ENCODE measurements at places on chromosomes 2 and 18. TPM values are rescaled to one million over a fixed set of nuclear protein-coding genes. Genes with fewer than 3 reads are reported as not detected.

- no peak overlapping the region for H3K27ac ChIP-seq
- no peaks in the 10 kb centered on the region for H3K4me1 ChIP-seq
- no peaks in the 10 kb centered on the region for H3K27me3 ChIP-seq
- no peak overlapping the region for H3K4me3 ChIP-seq
- H3K36me3 ChIP-seq = no peaks in the 10 kb centered on the region
These were observed 9.2 kb downstream of the ALLC start for GRCh38 chr2:3667151-3667631.

DNA sequence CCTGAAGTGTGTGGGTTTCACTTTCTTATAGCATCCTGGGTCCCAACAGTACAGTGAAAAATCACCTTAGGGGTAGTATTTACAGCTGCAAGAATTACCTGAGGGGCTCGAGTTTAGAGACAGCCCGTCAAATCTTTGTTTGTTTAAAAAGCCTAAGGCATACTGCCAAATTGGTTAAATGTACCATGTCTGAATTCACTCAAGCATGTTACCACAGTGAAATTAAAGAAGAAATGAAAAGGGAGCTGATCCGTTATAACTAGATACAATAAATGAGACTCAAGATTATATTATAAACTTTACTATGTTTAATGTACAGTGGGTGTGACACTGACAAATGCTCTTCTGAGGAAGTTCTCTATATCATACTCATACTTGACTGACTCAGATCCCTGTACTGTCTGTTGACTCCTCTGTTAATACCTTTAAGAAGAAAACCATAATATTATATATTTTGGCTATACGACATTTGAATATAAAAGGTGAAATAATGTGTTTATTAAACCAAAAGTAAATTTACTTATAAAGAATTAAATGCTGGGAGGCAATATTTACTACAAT is 107.3 kb downstream of the TMEFF2 start:
- H3K4me3 ChIP-seq = no peak overlapping the region
- H3K4me1 ChIP-seq = no peaks in the 10 kb centered on the region
- no peak for DNase-seq
- H3K27me3 ChIP-seq = no peaks in the 10 kb centered on the region
- no peaks in the 10 kb centered on the region for H3K36me3 ChIP-seq

- peaks cover 6% of the 10 kb centered on the region for H3K36me3 ChIP-seq
- DNase-seq = no peak
- peaks cover 17% of the 10 kb centered on the region for H3K4me1 ChIP-seq
- H3K27me3 ChIP-seq = no peaks in the 10 kb centered on the region
- H3K27ac ChIP-seq = peak overlapping the region; percentile 98
These were observed 1.1 kb downstream of the DNAJC27 start for GRCh38 chr2:24970483-24971285.

DNA sequence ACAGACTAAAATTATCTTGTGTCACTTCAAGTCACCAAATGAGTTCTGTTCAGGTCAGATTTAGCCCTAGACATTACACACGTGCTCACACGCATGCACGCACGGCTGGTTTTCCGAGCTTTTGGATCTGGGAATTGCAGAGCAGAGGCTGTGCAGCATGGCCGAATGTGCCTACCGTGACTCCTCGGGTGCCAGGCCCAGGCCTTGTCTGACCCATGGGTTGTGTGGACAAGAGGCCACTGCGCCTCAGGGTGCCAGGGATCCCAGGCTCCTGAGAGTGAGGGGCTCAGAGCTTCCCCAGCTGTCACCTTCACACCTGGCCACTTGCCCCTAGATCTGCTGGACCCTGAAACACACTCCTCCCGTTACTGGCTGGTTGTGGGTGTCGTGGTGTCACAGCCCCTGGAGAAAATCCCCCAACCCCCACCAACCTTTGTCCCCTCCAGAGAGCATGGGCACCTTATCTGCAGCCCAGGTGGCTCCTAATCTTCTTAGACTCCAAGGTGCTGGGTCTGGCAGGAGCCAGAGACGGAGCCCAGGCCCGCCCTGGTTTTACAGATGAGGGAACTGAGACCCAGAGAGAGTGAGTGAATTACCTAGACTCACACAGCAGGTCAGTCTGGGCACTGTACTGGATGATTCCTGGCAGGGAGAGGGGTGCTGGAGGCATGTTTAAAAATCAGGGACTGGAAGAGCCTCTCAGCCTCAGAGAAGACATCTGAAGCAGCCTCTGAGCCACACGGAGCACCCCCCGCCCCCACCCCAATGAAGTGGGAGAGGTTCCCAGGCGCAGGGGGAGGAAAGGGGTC is 56.8 kb downstream of the ATOH8 start:
- no peak overlapping the region for H3K4me3 ChIP-seq
- no peak overlapping the region for H3K27ac ChIP-seq
- H3K4me1 ChIP-seq = no peaks in the 10 kb centered on the region
- no peak for DNase-seq
- H3K27me3 ChIP-seq = no peaks in the 10 kb centered on the region
- H3K36me3 ChIP-seq = no peaks in the 10 kb centered on the region

GRCh38 chr18:42736074-42736473 is 379.4 kb downstream of the RIT2 start:
- no peaks in the 10 kb centered on the region for H3K4me1 ChIP-seq
- no peaks in the 10 kb centered on the region for H3K27me3 ChIP-seq
- no peak overlapping the region for H3K4me3 ChIP-seq
- H3K27ac ChIP-seq = no peak overlapping the region

DNA sequence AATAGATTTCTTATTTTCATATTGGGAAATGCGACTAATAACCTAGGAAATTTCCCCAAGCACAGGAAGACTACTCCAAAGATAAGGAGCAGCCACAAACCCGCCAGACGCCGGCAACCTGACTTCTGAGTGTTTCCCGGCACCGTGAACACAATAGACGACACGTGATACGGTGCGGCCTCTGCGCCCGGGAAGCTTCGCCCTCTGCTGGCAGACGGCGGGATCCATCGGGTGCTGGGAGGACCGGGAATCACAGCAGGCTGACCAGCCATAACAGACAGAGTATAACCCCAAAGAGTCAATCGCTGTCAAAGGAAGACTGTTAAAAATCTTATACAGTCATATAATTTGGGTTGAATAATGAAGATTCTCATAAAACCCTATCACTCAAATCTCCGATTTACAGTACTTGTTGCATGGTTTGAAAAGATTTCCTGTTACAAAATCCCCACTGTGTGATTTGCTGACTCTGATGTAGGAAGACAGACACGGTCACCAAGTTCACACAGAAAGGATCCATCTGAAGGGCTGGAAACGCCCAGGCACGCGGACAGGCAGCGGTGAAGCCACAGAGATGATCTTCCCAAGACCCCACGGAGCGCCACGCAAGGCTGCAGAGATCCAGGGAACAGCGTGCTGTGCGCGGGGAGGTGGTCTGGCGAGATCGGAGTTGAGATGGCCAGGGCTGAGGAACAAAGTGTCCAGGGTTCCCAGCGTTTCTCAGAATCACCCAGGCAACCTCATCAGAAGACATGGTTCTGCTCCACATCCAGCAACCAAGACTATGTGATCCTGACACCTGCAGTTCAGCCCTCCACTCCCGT is 73.8 kb downstream of the EIPR1 start:
- no peak overlapping the region for H3K27ac ChIP-seq
- no peaks in the 10 kb centered on the region for H3K27me3 ChIP-seq
- H3K36me3 ChIP-seq = no peaks in the 10 kb centered on the region
- peaks cover 3% of the 10 kb centered on the region for H3K4me1 ChIP-seq
- peak; percentile 83 for DNase-seq
- H3K4me3 ChIP-seq = no peak overlapping the region

DNA sequence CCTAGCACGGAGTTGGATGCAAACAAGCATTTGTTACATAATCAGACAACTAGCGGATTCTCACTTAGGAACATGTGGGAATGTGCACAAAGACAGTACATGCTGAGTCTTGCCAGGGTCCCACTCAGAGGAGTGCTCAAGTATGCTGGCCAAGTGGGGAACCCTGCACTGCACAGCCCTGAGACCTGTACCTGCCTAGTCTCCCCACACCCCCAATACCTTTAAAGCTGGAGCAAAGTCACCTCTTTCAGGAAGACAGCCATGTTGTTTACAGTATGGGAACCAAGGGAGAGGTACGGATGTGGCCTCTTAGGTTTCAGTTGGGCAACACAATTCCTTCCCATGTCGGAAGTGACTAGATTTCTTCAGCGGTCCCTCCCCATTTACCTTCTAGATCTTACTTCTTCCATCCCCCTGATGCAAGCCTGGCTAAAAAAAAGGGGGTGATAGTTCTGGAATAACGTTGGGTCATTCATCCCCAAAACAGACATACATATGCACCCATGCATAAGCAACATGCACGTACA is 10.7 kb downstream of the CXCR1 start:
- DNase-seq = no peak
- H3K4me1 ChIP-seq = no peaks in the 10 kb centered on the region
- no peak overlapping the region for H3K4me3 ChIP-seq
- H3K36me3 ChIP-seq = no peaks in the 10 kb centered on the region

DNA sequence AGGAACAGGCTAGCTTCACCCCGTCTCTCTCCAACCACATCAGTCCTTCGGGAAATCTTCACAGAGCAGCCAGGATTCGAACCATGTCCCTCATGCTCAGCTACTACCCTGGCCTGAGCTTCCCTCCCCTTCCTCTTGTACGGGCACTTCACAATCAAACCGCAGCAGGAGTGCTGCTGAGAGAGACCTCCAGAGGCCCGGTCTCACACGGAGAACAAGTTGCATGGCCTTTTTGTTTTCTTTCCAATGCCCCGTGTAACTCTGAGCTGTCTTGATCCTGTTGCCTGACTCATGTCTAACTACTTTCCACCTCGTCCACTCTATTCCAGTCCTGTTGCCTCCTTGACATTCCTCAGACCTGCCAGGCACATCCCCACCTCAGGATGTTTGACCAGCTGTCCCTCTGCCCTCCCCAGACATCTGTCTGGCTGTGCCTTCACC is 25.4 kb downstream of the FBLN7 start:
- no peaks in the 10 kb centered on the region for H3K27me3 ChIP-seq
- H3K36me3 ChIP-seq = no peaks in the 10 kb centered on the region
- H3K27ac ChIP-seq = no peak overlapping the region
- DNase-seq = no peak

- no peaks in the 10 kb centered on the region for H3K27me3 ChIP-seq
- DNase-seq = no peak
- H3K36me3 ChIP-seq = no peaks in the 10 kb centered on the region
- H3K4me3 ChIP-seq = no peak overlapping the region
- H3K27ac ChIP-seq = no peak overlapping the region
These were observed 30.2 kb upstream of the ROCK1 start for GRCh38 chr18:21141668-21142422.

GRCh38 chr2:174763780-174764179 is 492 bp downstream of the CHRNA1 start:
- no peak for DNase-seq
- H3K4me1 ChIP-seq = no peaks in the 10 kb centered on the region
- no peak overlapping the region for H3K27ac ChIP-seq
- no peaks in the 10 kb centered on the region for H3K36me3 ChIP-seq

- no peaks in the 10 kb centered on the region for H3K36me3 ChIP-seq
- H3K27ac ChIP-seq = no peak overlapping the region
- H3K4me3 ChIP-seq = no peak overlapping the region
- no peaks in the 10 kb centered on the region for H3K4me1 ChIP-seq
- H3K27me3 ChIP-seq = no peaks in the 10 kb centered on the region
These were observed 13.3 kb upstream of the TRIM43 start for GRCh38 chr2:95578539-95578938.

DNA sequence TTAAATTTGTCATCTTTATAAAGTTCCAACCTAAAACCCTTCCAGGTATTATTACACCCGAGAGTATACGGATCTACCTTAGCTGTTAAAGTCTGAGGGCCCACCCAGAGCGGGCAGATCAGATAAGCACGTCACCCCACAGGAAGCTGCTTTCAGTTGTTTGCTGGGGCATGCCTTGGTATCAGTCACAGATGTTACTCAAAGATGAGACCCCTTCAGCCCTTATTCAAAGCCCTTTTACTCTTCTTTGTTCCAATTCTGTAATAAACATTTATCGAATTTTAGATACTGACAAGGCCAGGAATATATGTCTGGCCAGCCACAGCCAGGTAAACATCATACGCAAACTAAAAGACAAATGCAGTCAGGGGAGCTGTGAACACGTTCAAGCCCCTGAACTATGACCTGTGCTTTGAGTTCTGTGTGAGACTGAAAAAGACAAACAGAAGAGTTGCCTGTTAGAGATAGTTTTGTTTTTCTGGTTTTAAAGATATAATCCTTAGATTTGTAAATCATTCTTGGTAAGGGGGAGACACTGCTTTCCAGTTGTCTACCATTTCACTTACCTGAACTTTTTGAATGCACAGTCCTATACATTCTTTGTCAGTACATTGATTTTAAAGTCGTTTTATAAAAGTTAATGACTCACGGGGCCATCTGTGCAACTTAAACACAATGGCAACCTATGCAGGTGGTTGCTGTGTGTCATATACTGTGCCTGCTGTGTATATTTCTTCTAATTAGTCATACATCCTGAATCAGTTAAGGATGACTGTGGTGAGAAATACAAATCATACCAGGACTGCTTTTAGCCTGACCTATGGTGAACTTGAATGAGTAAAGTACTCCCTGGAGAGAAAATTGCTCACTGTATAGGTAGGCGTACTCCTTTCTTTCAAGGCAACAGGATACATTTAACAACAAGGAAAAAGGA is 100.5 kb upstream of the ITPRID2 start:
- H3K36me3 ChIP-seq = no peaks in the 10 kb centered on the region
- no peak overlapping the region for H3K4me3 ChIP-seq
- no peak overlapping the region for H3K27ac ChIP-seq
- H3K27me3 ChIP-seq = no peaks in the 10 kb centered on the region
- H3K4me1 ChIP-seq = no peaks in the 10 kb centered on the region

DNA sequence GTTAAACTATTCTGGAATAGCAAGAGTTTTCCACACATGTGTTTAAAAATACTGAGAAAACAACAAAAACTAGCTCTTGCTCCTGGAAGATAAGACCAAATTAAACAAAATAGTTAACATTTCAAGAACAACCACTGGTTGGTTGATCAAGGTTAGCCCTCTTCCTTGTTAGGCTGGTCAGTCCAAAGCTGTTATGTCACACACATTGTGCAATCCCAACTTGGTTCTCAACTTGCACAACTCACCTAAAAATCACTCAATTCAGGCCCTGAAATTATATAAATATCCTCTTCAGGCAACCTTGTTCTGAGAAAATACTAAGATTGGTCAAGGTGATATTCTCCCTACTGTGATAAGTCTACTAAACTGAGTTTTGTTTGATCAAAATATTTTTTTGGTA is 169.7 kb upstream of the LRP1B start:
- H3K4me3 ChIP-seq = no peak overlapping the region
- no peaks in the 10 kb centered on the region for H3K36me3 ChIP-seq
- no peak for DNase-seq
- no peaks in the 10 kb centered on the region for H3K4me1 ChIP-seq

GRCh38 chr2:207883002-207883780 is 113.5 kb upstream of the FZD5 start:
- no peaks in the 10 kb centered on the region for H3K27me3 ChIP-seq
- no peaks in the 10 kb centered on the region for H3K36me3 ChIP-seq
- DNase-seq = no peak
- no peak overlapping the region for H3K27ac ChIP-seq
- no peak overlapping the region for H3K4me3 ChIP-seq

PSD4 gene
- 205 TPM for total RNA-seq

LHCGR gene
- total RNA-seq = not detected

CHRND gene
- not detected for total RNA-seq

UBXN2A gene
- 12.3 TPM for total RNA-seq

LINC00305 gene
- total RNA-seq = not detected

MALL gene
- total RNA-seq = not detected

TRABD2A gene
- total RNA-seq = 78.8 TPM

Measured in naive thymus-derived CD4-positive, alpha-beta T cell (primary cell).